NCI-H748 treated with DMSO at 0.1 percent for 48 hours (cell line): ENCODE measurements at places on chromosomes 3 and 15.

GRCh38 chr3:156300371-156300770, 180.0 kb downstream of the KCNAB1 start:
- no peak for DNase-seq

DNA sequence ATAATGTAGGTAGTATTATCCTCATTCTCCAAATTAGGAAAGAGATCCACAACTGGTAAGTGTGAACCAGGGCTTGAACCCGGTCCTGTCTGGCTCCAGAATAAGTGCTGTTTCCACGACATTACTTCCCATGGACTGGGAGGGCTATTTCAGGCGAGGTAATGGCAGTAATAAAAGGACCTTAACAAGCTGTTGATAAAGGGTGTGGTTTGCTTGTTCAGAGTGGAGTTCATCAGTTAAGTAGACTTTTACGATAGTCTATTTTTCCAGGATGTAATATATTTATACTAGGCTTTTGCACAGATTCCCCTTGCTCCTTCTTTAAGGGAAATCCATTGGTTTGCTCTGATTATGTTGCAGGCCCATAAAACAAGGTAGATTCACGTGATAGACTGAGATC, 88.4 kb upstream of the TNFAIP8L3 start:
- no peak for DNase-seq

DNA sequence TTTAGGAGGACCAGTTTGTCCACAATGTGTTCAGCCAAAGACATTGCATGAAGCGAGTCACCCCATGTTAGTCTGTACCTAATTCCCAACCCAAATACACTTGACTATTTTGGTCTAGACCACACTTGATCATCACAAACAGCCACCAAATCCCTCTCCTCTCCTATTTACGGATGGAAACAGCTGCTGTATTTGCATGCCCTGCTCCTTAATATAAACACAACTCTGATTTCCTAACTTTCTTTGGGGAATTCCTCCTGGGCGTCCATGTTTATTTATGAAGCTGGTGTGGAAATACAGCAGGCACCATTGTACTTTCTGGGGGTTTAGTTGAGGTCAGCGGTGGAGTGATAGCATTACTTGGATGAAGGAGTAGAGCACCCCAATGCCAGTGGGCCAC, 235.2 kb downstream of the TLE3 start:
- no peak for DNase-seq

- no peak for DNase-seq
These were observed 168.4 kb upstream of the WNT5A start for GRCh38 chr3:55655544-55655943.

- DNase-seq = peak; percentile 58
These were observed 227.4 kb upstream of the AZI2 start for GRCh38 chr3:28575746-28576613.

DNA sequence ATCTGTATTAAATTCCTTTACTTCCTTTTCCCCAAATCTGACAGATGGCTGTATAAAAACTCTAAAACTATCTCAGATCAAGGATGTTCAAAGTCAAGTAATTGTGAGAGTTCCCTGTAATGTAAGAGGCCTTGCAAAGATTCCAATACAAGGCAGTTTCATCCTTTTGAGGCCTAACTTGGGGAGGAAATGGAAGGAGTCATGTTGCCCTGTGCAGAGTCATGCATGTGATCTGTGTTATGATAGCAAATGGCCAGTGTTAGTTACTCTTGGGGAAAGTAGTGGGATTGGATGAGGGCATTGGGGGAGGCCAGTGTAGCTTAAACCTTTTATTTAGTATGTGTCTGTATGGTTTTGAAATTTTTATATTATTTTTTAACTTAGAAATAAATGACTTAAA, 23.7 kb upstream of the FBXL22 start:
- DNase-seq = no peak

- no peak for DNase-seq
These were observed 163.7 kb upstream of the LRTM1 start for GRCh38 chr3:55091381-55092225.

- no peak for DNase-seq
These were observed 51.1 kb downstream of the PARP15 start for GRCh38 chr3:122628567-122628966.

DNA sequence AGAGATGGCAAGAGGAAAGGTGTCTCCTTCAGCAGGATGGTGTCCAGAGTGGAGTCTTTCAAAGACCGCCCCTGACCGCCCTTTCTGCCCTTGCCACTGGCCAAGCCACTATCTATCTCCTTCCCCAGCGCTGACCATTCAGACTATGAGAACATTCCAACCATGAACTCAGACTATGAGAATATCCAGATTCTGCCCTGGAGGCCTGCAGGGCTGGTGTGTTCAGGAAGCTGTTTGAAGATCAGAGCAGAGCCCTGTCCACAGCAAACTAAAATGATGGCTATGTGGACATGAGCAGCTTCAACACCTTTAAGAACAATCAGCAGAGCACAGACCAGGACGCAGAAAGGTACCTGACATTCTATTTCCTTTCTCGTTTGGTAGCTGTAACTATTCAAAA, 57.3 kb upstream of the WNT7A start:
- DNase-seq = no peak

GRCh38 chr3:51384055-51384725, 901 bp upstream of the MANF start:
- no peak for DNase-seq

- no peak for DNase-seq
These were observed 12.4 kb downstream of the RTF1 start for GRCh38 chr15:41429003-41429890.

DNA sequence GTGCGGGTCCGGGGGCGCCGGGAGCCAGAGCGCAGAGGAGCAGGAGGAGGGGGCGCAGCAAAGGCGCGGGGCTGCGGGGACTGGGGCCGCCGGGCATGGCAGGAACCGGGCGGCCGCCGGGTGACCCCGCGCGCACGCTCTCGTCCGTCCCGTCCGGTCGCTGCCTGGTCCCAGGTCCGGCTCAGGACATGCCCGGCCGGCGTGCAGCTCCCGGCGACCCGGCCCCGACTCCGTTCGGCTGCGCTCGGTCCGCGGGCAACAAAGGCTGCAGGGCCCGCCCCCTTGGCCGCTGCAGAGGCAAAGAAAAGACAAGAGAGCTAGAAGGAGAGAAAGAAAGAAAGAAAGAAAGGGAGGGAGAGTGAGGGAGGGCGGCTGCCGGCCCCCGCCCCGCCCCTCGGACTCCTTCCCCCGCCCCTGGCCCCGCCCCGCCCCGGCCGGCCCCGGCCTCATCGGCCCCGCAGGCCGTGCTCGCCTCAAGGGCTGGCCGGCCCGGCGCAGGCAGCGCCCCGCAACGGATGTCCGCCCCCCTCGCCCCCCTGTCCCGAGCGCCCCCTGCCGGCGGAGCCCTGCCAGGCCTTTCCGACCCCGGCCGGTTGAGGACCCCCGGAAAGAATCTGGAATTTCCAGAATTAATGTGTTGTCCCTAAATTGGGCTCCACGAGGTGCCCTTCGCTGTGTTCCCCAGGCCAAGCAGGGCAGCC, at the start of gene ADAMTS7:
TSS of gene ADAMTS7 (minus strand) at position 341 of the 701 bp plus-strand sequence. CDS start at position 97, 244 bp downstream.
- DNase-seq = no peak

GRCh38 chr3:8765528-8765927, 3.9 kb downstream of the OXTR start:
- DNase-seq = no peak

- peak; percentile 48 for DNase-seq
These were observed 9.6 kb downstream of the OSBPL11 start for GRCh38 chr3:125585595-125586223.

DNA sequence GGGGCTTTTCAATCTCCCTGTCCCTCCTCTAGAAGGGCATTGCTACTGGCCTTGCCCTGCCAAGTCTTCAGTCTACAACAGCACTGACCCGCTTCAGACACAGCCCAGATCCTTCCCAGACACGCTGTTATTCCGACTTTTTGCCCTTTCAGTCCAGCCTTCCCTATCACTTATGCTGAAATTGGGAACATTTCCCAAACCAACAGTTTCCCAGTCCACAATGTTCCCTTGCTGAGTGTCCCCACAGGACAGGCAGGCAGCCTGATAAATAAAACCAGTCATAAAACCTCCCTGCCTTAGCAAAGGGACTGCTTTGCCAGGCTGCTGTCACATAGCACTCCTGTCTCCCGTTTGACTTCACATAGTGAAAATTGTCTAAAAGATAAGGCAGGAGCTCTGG, 43.5 kb downstream of the GOLGA6L2 start:
- DNase-seq = no peak

DNA sequence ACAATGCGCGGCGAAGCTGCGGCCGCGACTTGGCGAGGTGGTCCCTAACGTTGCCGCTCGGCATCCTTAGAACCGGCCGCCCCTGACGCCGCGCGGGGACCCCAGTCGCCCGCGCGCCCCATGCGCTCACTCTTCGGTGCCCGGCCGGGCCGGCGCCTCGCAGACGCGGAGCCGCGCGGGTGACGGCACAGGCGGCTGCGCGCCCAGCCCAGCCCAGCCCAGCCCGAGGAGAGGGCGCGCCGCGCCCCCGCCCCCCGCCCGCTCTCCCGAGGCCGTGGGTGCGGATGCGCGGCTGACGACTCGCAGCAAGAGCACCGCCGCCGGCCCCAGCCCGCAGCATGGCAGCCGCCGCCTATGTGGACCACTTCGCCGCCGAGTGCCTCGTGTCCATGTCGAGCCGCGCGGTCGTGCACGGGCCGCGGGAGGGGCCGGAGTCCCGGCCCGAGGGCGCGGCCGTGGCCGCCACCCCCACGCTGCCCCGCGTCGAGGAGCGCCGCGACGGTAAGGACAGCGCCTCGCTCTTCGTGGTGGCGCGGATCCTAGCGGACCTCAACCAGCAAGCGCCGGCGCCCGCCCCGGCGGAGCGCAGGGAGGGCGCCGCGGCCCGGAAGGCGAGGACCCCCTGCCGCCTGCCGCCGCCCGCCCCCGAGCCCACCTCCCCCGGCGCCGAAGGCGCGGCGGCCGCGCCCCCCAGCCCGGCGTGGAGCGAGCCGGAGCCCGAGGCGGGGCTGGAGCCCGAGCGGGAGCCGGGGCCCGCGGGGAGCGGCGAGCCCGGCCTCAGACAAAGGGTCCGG, 437 bp downstream of the KLF13 start:
- DNase-seq = no peak

- no peak for DNase-seq
These were observed 65.3 kb upstream of the IGF1R start for GRCh38 chr15:98582900-98583554.

DNA sequence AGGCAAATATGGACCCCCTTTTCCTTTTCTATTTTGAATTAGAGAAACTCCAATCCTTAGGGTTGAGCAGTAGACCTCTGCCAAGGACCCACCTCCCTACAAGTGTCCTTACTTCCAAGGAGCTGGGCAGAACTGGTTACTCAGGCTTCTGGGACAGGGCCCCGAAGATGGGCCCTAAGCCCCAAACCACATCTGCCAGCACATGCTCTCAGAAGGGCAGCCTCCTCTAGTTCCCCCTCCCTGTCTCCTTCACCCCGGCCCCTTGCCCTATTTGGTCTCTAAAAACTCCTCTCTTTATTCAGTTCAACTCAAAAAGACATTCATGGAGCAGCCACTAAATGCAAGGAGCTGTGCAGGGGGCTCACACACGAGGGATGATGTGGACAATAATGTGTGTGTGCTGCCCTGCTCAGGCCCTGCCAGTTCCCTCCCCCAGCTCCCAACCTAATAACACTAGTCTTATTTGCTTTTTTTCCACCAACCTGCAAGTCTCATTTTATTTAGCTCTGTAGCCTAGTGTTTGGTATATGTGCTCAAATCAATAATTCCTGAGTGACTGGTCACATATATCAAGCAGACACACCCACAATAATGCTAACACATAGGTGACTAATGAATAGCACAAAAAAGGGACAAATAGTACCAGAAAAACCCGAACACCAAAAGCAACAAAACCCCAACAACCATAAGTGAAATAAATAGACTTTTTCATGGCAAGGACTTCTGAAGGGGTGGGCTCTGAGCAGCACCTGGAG, 12.2 kb downstream of the ZDHHC3 start:
- DNase-seq = no peak

GRCh38 chr3:48248095-48248850, 7.4 kb downstream of the ZNF589 start:
- no peak for DNase-seq

DNA sequence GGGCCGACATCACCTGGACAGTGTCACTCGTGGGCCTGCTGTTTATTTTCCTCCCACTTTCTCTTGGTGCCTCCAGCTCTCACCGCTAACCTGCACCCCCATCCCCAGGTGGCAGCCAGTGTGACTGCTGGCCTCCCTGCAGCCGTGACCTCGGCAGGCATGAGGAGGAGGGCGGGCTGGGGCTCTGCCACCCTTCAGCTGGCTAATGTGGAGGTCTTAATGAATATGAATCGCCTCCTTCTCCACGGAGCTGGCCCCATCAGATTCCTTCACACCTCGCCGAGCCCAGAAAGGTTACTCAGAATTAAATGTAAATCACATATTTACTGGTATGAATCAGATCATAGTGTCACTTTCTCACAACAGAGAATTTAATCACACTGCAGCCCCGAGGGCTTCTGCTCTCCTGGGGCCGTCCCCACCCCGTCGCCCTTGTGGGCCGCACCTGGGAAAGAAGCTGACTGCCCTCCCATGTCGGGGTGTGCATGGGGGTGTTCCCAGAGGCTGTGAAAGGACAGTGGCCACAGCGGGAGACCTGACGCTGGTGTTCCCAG, 171.1 kb upstream of the TLE3 start:
- no peak for DNase-seq

DNA sequence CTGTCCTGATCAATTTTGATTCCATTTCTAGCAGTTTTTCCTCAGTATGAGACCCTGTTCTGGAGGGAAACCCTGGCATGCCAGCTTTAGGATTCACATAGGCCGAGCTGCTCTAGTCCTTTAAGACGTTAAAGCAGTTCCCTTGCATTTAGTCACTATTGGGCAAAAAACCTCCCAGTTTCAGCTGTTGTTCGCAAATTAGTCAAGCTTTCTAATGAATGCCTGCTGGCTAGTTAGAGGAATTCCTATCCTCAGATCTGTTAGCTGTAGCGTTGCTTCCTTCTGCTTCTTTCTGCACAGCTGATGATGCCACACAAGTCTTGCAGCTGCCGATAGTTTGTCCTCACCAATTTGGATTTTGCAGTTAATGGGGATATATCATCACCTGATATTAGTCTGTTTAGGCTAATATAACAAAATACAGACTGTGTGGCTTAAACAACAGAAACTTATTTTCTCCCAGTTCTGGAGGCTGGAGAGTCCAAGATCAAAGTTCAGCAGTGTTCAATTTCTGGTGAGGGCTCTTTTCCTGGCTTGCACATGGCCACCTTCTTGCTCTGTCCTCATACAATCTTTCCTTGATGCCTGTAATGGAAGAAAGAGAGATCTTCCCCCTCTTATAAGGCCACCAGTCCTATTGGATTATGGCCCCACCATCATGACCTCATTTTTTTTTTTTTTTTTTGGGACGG, 7.5 kb upstream of the UBL7 start:
- no peak for DNase-seq

DNA sequence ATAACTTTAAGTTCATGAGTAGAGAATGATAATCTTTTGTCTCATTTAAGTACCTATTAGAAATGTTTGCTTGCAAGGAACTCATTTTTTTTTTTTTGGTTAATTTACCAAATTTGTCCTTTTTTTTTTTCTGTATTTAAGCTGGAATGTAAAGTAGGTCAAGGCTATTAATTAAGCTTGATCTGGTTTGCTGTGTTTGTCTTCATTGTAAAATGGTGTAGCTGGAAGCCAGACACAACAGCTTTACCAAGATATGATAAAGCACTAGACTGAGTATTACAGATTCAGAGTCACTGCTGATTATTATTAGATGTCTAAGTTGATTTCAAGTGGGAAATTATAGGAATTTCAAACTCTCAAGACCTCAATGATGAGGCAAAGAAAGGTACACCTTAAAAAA, 15.0 kb upstream of the ZPLD1 start:
- DNase-seq = no peak
